Bone marrow (tissue), 2 donors: ENCODE measurements at places on chromosomes 4 and X.

DNA sequence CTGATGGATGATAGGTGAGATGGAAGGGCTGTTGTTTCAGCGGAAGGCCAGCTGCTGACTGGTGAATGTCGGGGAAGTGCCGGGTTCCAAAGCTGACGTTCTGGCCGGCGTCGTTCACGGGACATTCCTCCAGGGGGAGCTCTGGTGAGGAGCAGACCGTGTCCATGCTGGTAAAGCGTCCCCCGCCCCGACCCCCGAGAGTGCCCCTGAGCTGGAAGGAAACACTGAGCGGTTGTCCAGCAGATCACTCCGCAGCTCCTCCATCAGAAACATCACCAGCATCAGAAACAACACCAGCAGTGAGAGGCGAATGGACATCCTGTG lies 18.6 kb upstream of the ADRA2C start:
- no peak for DNase-seq

DNA sequence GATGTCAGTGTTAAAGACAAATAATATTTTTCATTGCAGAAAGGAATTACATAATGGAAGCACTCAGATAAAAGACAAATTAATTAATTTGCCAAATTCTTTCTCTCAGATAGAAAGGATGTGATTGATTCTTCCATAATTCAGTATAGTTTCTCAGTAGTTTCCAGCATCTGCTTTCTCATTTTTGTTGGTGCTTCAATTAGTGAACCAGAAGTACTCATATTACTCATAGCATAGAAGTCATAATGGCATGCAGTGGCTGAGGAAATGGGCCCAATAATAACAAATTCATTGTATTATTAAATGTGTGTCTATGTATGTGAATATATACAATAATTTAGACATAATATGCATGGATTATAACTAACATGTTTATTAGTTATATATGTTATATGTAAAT lies 393.3 kb upstream of the TRAM1L1 start:
- no peak for DNase-seq

DNA sequence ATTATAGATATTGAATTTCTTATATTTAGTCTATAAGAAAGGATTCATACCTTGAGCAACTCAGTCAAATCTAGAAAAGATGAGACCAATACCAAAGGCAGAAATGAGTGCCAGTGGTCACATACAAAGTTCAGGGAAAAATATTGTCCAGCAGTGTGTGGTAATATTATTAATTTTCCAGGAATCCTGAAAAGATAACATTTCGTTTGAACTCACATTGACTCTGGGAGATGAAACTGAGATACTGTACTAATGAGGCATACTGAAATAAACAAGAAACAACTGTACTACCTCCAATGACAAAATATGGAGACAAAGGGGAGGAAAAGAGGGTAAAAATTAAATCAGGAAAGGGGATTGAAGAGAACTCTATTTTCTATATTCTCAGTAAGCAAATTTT lies 212.4 kb downstream of the TRAM1L1 start:
- DNase-seq: no peak

DNA sequence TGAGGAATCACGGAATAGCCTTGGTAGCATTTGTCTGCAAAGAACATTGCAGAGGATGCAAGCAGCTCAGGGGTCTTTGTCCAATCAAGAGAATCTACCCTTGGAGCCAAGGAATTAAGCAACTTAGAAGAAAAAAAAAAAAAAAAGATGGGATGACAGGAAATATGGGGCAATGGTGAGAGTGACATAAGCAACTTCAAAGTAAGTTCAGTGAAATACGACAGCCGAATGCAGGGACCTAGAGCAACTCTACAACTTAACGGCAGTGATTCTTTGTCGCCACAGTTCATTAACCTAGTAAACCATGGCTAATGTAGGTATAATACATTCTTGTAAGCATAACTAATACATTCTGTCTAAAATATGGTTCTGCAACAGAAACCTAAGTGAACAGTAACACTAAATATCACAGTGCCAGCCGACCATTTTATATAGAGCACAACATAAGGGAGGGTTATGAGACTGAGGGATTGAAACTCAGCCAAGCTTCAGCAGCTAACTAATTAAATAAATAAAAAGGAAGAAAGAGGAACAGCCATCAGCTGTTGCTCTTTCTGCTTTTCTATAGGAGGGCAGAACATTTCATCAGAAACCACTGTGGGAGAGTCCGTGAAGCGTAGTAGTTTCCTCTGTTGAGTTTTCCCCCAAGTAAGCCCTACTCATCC lies 74.7 kb downstream of the PPARGC1A start:
- no peak for DNase-seq

DNA sequence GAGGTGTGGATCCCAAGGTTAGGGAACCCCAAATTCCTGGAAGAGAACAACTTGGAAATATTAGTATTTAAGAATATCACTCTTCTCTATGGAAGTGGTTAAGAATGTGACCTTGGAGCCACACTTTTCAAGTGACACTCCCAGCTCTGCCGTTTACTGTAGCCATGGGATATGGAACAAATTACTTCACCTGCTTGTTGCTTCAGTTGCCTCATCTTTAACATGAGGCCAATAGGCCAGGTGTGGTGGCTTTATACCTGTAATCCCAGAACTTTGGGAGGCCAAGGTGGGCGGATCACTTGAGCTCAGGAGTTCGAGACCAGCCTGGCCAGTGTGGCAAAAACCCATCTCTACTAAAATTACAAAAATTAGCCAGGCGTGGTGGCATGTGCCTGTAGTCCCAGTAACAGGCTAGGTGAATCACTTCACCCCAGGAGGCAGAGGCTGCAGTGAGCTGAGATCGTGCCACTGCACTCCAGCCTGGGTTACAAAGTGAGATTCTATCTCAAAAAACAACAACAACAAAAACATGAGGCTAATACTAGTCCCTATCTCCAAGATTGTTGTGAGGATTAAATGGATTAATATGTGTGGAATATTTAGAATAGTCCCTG lies 13.0 kb downstream of the IL13RA1 start:
- DNase-seq: no peak

DNA sequence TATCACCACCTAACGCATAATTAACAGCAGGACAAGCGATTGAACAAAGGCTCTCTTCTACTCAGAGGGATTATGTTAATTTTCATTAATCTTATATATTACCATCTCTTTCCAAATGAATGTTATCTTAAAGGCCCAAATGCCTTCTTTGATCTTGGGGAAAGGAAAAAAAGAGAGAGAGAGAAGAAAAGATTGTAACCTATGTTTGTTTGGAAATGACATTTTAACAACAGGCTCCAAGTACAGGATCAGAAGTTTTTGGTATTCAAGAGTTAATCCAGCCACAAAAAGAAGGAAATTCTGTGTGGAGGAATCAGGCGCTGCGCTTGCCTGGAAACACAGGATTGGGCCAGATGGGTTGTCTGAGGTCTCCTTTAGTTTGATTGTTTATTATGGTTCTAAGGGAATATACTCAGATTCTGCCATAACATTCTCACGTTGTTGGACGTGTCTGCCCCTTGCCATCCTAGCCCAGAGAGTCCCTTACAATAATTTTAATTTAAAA lies 100.7 kb upstream of the STX18 start:
- no peak for DNase-seq

- no peak for DNase-seq
These were observed 113.3 kb downstream of the EFNB1 start for GRCh38 chrX:68942104-68942503.

DNA sequence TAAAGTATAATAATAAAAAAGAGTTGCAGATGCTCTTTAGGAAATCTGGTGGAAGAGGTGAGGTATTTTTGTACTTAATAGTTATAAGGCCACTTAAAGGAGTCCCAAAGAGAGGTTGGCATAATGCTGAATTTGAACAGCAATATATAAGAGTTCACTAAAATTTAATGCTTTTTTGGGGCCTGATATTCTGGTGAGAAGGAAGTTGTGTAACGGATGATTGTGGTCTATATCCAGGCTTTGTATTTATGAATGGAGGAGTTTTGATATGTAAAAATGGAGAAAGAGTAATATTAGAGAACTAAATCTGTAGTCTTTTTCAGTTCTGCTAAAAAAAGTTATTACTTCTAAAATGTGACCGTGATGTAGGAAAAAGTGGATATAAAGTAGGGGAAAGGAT lies 20.4 kb downstream of the BMP2K start:
- DNase-seq: no peak

GRCh38 chrX:96102997-96103396 lies 581.6 kb upstream of the DIAPH2 start:
- no peak for DNase-seq

- peak; percentile 25 for DNase-seq
These were observed 333.3 kb upstream of the DDX53 start for GRCh38 chrX:22666441-22666840.

DNA sequence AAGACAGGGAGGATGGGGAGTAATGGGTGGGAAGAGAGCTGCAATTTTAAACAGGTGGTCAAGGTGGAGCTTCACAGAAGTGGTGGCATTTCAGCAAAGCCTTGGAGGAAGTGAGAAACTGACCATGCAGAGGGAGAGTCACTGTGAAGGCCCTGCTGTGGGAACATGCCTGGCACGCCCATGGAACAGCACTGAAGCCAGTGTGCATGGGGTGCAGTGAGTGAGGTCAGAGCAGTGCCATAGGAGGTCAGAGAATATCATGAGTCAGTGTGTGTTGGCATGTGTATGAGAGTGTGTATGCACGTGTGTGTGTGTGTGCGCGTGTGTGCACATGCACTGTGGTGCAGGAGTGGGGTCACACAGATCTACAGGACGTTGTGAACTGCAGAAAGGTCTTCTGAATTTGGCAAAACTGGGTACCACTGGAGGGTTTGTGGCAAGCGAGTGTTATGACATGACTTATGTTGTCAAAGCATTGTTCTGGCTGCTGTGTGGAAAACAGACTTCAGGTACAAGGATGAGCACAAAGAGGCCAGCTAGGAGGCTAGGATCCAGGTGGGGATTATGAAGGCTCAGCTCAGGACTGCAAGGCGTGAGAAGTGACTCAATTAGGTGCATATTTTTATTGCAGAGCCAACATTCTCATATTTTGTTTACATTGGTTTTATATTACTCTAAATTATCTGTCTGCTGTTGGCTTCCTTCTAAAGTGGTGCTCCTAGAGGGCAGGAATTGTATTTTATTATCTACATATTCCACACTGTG lies 34.0 kb downstream of the ZNF827 start:
- no peak for DNase-seq

- no peak for DNase-seq
These were observed 58.5 kb upstream of the PRDM8 start for GRCh38 chr4:80138551-80139538.

DNA sequence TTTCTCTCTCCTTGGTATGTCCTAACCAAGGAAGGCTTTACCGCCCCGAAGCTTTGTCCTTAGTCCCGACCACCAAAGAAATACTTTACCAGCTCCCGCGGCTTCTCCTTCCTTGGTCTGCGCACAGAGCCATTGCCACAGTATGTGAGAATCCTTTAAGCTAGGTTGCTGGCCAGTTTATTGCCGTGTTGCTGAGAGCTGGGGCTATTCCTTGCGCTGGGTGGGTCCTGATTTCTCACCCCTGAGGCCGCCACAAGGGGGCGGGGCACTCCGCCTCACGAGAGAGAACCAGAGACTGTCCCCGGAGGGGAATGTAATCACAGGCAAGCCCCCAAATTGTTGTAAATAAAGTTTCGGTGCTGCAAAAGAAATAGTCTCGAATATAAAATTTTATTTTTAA lies 331.0 kb upstream of the PCDH10 start:
- no peak for DNase-seq

GRCh38 chr4:107931775-107932321 lies 499 bp downstream of the CYP2U1 start:
- no peak for DNase-seq

DNA sequence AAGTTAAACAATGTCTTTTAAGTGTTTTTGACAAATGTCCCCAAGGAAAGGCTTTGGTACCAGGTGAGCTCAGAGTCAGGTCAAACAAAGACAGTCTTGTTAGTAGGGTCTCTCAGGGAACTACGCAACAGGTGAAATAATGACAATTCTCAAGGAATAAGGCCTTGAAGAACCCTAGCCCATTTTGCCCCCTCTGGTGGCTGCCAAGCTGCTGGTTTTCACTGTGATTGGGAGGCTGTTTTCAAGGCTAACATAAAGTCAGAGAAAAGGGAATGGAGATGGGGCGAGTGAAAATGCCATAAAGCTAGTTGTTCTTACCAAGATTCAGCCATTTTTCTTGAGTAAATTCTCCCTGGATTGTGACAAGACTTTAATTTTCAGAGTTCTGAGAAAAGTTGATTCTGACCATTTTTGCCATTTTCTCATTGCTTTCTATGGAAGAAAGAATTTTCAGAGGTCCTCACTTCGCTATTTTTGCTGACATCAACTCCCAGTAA lies 58.7 kb downstream of the RWDD4 start:
- DNase-seq: no peak

- no peak for DNase-seq
These were observed 40.3 kb downstream of the DMD start for GRCh38 chrX:33171041-33171440.

DNA sequence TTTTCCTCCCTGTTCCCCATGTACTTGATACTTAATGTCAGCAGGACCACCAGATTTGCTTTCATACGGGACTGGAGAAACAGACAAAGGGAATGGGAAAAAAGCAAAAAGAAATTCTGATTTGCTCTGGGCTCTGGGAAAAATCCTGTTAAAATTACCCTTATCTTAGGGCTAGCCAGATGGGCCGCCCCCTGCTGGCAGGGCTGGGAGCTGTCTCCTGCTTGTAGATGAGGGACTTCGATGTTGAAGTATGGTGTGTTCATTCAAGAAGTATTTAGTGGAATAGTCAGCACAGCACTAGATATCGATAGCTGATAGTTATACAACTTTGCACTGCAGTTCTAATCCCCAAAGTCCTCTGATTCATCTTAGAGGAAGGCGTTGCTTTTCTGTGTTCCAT lies 45.8 kb downstream of the BCORL1 start:
- no peak for DNase-seq

GRCh38 chr4:110953898-110954297 lies 331.0 kb upstream of the PITX2 start:
- DNase-seq: no peak

GRCh38 chr4:156779042-156779441 lies 192.6 kb downstream of the PDGFC start:
- no peak for DNase-seq
